Activated gamma-delta T cell treated with Interleukin-2 at 50 U/mL for 16 hours (primary cell): ENCODE measurements at places on chromosomes 3 and 15.

- no peak for DNase-seq
Observed at GRCh38 chr3:108145578-108145977, 54.7 kb upstream of the CD47 start.

DNA sequence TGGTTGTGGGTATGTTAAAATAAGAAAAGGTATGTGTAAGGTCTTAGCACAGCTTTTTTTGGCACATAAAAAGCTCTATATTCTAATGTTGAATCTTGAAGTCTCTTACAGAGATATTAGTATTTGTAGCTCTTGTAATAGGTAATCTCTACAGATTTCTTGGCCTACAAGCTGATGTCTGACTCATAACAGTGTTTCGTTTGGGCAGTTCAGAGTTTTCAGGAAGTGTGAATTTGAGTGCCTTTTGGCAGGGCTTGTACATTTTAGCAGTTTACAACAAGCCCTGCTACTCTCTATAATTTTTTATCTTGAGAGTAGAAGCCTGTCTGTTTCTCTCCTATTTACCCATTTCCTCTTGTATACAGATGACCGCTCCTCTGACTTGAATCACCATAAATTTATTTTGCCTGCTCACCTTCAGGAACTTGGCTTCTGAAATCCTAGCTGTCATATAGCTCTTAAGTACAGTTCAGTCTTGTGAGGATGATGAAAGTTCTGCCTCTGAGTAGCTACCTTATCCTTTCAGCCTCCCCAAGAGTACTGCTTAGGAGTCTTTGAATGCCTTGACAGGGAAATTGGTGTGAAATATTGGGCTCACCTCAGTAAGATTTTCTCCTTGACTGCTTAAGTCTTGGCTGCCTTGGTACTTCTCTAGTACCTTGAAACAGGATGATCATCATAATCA, 419.9 kb upstream of the RARB start:
- no peak for DNase-seq

DNA sequence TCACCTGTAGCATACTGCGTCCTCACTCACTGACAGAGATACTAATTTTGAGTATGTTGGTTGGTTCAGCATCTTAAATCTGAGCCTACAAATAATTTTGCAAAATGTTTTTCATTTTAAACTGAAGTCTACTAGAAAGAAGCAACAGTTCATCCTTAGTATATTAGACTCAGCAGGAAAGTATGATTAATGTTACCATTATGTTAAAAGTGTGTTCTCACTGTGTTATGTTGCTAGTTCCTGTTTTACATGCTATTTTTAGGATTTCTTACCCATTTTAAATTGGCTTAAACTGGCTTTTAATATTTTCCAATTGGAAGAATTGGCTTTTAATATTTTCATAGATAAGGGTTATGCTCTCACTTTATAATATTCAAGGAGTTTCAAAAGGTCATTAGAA, 25.7 kb downstream of the ACKR4 start:
- DNase-seq: no peak

GRCh38 chr15:60889006-60889405, 340.1 kb downstream of the RORA start:
- DNase-seq: no peak

- DNase-seq: no peak
Observed at GRCh38 chr3:197103766-197104165, 74.1 kb upstream of the MELTF start.

GRCh38 chr3:146803745-146804144, 198.6 kb upstream of the PLSCR5 start:
- no peak for DNase-seq

- DNase-seq: no peak
Observed at GRCh38 chr3:100900671-100901335, 92.4 kb downstream of the ABI3BP start.

GRCh38 chr3:104032283-104032682, 1334.4 kb upstream of the ALCAM start:
- DNase-seq: no peak

- DNase-seq: no peak
Observed at GRCh38 chr3:42515391-42515916, 13.0 kb downstream of the VIPR1 start.

DNA sequence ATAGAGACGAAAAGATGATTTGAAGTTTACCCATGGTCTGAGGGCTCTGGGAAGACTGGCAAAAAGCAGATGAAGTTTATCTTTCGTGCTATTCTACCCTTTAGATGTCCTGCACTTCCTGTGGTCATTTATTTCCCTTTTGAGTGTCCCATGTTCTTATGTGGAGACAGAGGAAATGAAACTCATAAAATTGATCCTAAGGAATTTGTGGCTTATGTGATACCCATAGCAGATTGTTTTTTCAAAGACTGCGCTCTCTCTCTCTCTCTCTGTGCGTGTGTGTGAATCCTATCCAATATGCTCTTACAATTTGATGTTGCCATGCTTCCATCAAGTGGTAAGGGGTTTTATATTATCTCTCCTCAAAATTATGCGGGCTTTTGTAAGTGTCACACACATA, 607.5 kb upstream of the DPPA4 start:
- no peak for DNase-seq

DNA sequence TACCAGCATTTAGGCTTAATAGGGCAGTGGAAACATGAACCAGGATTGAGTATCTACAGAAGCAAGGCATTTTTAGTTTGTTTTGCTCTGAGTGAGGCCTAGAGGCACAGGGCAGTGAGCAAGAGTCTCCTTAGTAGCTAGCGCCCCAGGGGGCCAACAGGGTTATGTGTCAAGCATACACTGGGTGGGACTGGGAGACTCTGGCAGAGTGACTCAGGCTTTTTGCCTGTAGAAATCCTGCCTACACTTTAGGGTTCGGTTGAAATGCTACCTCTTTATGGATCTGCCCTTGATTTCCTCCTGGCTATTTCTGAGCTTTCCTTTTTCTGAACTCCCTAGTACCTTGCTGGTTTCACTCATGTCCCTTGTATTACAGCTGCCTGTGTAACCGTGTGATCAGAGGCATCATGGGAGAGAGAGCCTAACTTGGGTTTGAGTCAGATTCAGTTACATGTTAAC, 72.2 kb downstream of the TOP2B start:
- no peak for DNase-seq

- DNase-seq: no peak
Observed at GRCh38 chr3:32870373-32871095, 52.7 kb downstream of the TRIM71 start.

DNA sequence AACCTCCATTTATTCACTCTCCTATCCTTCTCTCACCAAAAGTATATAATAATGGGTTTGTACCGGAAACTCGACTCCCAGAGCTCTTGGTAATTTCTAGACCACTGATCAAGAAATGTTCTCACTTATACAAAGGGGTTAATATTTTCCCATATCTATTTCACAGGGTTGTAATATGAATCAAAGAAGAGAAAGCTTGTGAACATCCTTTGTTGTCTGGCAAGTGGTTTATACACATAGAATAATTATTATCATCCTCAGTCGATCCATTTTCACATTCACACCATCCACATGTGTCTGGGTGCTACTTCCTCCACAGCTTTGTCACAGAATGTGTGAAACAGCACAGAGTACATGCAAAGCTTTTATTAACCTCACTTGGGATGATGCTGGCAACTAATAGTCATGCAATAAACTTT, 29.9 kb upstream of the STT3B start:
- DNase-seq: no peak

GRCh38 chr15:40590667-40591050, 3.4 kb upstream of the KNL1 start:
- DNase-seq: no peak

DNA sequence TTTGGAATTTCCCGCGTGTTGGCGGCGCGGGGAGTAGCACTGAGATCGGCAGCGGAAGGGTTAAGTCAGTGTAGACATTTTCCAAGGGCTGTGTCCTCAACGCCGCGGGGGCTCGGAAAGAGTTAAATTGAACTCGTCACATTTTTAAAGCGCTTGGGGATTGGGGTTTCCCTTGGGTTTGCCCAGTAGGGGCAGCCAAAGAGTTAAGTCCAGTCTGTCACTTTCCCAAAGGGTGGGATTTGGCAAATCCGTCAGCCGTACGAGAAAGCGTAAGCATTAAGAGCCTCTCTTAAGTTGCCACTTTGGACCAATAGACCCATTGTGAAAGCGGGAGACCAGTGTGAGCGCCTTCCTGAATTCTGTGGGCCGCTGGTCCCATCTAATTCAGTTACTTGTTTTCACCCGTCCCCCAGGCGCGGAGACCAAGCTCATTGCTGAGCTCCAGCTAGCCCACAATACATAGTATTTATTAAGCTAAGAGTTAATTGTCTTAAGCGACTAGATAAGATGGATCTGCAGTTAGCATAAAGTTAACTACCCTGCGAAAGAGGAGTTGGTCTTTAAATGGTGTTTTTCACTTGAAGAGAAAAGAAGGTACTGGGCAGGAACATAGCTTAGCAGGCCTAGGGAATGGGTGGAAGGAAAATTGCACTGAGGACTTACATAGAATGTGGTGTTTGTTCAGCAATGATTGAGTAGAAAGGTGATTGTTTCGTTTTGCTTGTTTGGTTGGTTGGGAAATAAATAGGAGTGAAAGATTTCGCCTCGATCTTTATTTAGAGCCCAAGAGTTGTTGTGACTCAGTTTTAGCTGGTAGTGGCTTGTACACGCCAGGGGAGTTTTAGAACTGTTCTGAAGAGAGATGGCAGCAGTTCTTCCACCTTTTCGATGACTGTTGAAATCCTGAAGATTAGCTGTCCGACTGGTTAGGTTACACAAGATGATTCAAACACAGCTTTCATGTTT, 932 bp downstream of the ARL8B start:
- DNase-seq: peak; percentile 22

GRCh38 chr3:134798681-134799311, 3.7 kb downstream of the EPHB1 start:
- no peak for DNase-seq

DNA sequence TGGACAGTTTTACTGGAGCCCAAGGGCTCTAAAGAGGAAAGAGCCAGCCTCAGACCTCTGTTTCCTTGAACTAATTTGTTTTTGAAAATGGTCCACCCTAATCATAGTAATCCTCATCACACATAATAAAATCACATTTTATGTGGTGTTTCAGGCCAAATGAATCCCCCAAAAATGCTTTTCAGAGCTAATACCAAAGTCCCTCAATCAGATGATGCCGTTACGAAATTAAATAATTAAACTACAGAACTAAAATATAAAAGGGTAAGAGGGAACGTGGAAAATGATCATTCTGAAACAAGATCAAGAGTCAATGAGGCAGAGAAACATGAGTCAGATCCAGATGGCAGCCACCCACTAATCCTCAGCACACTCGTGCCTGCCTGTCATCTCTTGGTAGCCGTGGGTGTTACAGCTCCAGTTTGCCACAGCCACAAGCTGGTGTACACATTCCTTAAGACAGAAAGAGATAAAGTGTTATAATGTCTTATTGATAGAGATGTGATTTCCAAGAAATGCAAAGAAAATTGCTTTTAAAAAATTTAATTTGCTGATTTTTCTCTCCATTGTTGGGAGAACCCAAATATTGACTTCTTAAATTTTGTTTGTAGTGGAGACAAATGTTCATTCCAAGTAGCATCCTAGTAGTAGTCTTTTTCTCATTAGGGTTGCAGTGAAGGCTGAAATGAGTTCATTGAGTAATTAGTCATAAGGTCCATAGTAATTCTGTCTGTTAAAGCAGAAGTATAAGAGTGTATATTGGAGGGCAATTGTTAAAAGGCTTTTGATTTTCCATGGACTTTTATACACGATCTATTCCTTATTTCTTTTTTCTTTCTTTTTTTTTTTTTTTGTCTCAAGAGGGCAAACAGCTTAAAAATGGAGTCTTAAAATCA, 104.2 kb downstream of the AGBL1 start:
- no peak for DNase-seq

DNA sequence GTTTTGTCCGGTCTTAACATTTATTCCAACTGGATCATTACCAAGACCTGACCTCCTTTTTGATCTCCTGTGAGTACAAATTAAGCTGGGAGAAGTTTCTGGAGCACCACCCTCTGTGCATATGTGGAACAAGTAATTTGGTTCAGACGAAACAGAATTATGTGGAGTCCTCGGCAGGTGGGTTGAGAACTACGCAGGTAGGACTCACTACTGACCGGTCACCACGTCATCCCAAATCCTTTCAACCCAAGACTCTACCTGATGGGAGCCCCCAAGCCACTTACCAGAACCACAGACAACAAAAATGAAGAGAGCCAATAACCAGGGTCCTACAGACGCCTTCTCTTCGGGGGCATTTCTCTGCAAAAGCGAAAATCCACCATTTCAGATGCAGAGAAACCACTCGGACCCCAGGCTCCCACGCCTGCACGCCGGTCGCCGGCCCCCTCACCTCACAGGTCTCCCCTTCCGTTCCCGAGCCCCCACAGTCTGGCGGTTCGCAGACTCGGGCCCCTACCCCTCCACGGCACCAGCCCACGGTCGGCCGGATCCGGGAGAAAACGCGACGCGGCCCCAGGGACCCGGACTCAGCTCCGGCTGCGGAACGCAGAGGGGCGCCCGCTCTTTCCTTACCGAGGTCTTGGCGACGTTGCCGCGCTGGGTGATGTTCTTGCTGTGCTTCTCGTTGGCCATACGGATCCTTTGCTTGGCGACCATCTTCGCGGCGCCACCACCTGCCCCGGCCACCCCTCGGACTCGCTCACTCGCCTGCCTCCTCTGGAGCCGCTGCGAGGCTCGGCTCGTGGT, 674 bp downstream of the SERP1 start:
- peak; percentile 42 for DNase-seq

DNA sequence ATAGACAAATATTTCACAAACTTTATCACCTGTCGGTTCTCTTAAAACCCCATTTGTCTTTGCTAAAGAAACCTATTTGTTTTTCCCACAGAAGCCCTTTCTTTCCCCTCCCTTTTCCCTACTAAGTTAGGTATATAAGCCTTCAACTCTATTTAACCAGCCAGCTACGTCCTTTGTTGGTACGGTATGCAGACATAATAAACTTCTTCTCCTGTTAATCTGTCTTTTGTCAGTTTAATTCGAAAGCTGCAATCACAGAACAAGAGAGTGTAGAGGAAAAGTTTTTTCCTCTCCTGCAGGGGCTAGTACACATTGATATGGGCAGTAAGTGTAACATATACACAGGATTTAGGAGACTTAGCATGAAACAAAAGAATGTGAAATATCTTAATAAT, 21.9 kb upstream of the C15orf39 start:
- no peak for DNase-seq

DNA sequence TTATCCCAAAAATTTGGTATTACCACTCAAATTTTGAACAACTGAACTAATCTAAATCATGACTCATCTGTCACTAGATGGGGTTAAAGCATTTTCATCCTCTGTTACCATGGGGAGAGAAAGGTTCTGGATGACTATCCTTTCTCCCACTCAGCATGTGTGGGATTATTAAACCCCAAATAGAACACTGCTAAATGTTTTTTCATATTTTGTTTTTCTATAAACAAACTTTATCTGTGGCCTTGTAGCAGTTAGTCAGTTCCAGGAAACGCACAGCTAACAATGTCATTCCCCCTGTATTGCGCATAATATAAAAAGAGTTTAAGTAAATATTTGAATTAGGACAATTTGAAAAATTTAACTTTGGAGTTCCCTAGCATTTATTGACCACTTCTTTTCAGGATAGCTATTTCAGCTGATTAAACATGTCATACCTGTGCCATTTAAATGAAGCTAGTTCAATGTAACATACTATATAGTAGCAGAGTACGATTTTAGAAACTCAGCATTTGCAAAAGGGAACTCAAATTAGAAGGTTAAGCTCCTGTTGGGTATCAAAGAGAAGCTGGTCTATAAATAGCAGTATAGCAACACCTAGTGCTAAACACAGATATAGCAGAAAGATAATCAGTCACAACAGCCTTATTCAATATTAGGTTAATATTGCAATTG, 9.2 kb upstream of the TMEM212 start:
- no peak for DNase-seq

GRCh38 chr3:98980915-98981596, 79.6 kb upstream of the DCBLD2 start:
- DNase-seq: no peak
